ENCODE measurements at places on chromosomes 11 and 22.

- no peak for DNase-seq
Observed at GRCh38 chr11:10379871-10380568, 75.0 kb upstream of the AMPD3 start.

GRCh38 chr11:833114-833791 lies 501 bp downstream of the CD151 start:
- DNase-seq = no peak

GRCh38 chr11:19742588-19743292 lies 30.1 kb downstream of the NAV2 start:
- peak; percentile 36 for DNase-seq

GRCh38 chr22:44975427-44976262 lies 34.2 kb downstream of the PHF21B start:
- peak; percentile 75 for DNase-seq

DNA sequence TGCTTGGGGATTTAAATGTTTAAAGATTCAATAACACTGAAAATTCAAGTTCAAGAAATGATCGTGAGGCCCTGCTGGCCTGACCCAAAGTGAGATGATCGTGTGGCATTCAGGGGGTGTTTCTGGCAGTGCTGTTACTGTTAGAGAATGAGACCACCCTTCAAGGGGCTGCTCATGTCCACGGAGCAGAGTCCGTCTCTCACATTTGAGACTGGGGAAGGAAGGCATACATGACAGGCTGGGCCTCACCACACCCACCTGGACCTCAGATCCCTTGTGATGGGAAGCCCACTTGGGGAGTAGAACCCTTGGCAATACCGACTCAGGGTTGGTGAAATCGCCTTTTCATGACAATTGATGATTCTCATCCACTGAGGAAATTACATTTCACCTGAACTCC lies 16.1 kb upstream of the NRIP3 start:
- no peak for DNase-seq

GRCh38 chr11:33064033-33064825 lies 24.9 kb downstream of the TCP11L1 start:
- DNase-seq = no peak

- DNase-seq = no peak
Observed at GRCh38 chr11:131077340-131077739, 161.1 kb upstream of the SNX19 start.

- no peak for DNase-seq
Observed at GRCh38 chr11:2807025-2807681, 78.4 kb downstream of the CDKN1C start.

- no peak for DNase-seq
Observed at GRCh38 chr22:35977136-35977535, 51.5 kb downstream of the RBFOX2 start.

GRCh38 chr11:36672815-36673450 lies 74.9 kb upstream of the RAG2 start:
- DNase-seq = no peak

GRCh38 chr11:115257678-115258077 lies 246.5 kb downstream of the CADM1 start:
- DNase-seq = no peak

GRCh38 chr22:36221799-36222751 lies 17.3 kb downstream of the APOL2 start:
- DNase-seq = no peak

- no peak for DNase-seq
Observed at GRCh38 chr11:21105196-21105917, 436.0 kb downstream of the NELL1 start.

GRCh38 chr22:19065929-19066328 lies 56.3 kb downstream of the DGCR2 start:
- DNase-seq = no peak

GRCh38 chr22:18110954-18111758 lies 547 bp downstream of the TUBA8 start:
- no peak for DNase-seq

- no peak for DNase-seq
Observed at GRCh38 chr11:111285189-111286091, 12.9 kb upstream of the POU2AF3 start.

DNA sequence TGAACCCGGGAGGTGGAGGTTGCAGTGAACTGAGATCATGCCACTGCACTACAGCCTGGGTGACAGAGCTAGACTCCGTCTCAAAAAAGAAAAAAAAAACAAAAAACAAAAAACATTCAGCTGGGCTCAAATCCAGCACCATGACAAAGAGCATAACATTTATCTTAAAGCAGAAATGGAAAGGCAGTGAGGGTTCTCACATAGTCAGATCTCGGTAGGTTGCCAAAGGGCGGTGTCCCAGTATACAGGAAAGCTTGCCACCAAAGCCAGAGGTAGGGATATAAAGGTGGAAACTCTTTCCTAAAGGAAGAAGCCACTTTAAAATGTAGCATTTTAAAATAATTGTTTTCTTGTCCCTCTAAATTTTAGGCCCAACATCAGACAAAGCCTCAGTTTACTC lies 22.4 kb upstream of the CAPRIN1 start:
- DNase-seq = no peak

GRCh38 chr11:10594407-10594806 lies 25.9 kb upstream of the LYVE1 start:
- DNase-seq = no peak

GRCh38 chr11:8765294-8765693 lies 82.7 kb downstream of the RPL27A start:
- no peak for DNase-seq

DNA sequence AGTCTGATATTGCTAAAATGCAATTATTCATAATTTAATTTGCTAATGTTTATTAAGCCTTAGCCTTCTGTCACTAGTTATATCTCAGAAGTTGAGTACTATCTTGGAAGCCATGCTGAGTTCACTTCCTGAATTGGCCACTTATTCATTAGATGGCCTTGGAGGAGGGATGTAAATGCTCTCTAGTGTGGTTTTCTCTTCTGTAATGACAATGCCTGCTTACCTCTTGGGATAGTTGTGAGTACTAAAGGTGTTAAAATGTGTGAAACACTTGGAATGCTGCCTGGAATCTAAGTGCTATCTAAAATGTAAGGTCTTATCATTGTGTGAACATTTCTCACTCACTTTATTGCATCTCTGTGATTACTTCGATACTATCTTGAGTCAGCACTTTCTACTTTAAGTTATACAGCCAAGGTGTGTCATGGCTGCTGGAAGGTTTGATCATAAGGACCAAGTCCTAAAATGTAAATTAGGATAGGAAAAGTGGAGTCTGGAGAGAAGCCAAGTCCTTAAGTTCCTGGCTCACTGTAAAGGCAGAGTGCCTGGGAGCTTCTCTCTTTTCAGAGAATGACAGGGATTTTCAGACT lies 12.4 kb downstream of the GLYATL2 start:
- DNase-seq = no peak

DNA sequence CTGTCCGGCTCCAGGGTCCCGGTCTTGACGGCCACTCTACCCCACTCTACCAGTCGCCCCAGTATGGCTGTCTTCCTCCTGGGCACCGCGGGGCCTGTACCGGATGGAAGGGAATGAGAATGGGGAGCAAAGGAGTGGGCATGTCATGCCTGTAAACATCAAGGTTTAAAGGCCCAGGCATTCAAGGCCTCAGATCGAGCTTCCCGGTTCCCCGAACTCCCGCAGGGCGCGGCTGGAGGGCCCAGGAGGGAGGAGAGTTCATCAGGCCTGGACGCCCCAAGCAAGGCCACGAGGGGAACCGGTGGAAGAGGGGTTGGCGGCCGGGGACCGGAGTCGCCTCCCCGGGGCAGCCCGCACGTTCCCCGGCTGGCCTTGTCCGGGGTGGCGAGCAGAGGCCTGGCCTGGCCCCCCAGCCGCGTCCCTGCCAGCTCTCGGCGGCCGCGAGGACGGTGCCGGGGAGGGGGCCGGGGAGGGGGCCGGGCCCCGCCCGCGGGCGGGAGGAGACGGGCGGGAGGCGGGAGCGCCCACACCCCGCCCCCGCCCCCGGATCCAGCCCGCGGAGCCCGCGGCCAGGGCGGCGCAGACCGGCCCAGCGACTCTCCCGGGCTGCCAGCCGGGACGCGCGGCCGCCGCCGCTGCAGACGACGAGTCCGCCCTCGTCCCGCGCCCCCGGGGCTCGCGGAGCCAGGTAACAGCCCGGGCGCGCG lies at the start of gene CDC42EP1:
CDC42EP1 (plus strand) TSS at position 580 of the 707 bp plus-strand sequence. CDS start 5,870 bp downstream, outside the sequence.
- no peak for DNase-seq

GRCh38 chr11:81420668-81421250 lies 1312.9 kb downstream of the FAM181B start:
- no peak for DNase-seq

DNA sequence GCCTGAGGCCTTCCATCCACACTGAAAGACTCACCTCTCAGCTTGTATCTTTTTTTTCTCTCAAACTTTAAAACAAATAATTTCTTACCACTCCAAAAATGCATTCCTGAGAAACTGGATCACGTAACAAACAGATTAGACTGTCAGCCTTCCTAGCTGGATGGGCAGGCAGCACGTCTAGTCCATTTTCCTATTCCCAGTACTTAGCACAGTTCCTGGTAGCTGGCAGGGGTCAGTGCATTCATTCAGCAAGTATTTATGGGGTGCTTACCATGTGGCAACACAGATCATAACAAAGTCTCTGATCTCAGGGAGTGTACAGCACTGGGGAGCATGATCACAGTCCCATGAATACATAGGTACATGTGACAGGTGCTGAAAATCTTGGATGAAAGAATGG lies 89.6 kb downstream of the UBASH3B start:
- DNase-seq = no peak

DNA sequence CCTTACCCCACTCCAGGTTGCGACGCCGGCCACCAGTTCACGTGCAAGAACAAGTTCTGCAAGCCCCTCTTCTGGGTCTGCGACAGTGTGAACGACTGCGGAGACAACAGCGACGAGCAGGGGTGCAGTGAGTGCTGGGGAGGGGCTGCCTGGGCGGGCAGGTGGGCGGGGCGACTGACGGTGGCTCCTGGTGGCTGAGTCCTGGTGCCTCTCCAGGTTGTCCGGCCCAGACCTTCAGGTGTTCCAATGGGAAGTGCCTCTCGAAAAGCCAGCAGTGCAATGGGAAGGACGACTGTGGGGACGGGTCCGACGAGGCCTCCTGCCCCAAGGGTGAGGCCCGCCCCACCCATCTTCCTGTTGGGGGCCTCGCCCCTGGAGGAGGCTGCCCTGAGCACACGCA lies 38.7 kb downstream of the ST14 start:
- no peak for DNase-seq

- DNase-seq = no peak
Observed at GRCh38 chr11:16034074-16034473, 322.3 kb downstream of the SOX6 start.

- DNase-seq = no peak
Observed at GRCh38 chr11:34754171-34754823, 133.4 kb downstream of the EHF start.

DNA sequence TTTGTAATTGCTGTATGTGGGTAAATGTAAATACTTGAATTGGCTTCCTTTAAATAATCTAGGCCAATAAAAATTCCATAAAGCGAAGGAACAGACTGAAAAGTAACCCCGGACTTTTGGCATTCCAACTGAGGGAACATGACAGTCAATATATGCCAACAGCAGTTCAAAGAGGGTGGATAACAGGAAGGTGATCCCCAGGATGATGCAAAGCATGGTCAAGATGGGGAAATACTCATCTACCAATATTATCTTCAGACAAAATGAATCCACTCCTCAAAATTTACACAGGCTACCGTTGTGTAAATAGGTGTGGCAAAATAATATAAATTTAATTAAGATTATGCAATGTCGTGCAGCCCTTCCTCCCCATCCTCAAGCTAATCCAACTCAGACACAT lies 56.9 kb downstream of the BBOX1 start:
- no peak for DNase-seq

DNA sequence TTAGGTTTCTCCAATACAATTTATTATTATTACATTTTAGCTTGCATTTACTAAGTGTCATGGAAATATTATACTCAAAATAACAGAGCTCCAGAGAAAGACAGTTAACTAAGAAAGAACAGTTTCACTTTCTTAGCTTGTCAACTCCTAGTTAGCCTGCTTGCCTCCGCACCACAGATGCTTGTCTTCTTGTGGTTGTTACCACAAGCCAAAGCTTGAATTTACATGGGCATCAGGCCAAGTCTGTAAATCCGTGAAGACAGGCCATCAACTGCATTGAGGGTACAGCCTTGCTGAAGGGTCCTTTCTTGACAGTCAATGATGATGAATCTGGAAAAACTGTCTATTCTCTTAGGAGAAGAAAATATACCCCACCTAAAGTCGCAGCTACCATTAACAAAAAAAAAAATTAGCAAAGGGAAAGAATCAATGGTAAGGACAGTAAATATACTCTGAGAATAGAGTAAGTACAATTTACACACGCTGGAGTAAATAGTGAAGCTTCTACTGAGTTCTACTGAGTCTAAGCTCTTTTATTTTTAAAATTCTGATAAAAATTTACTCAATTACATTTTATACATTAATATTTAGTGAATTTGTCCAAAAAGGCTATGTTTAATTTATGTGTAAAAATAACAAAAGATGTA lies 15.6 kb upstream of the DENND5A start:
- peak; percentile 71 for DNase-seq

All from activated T-helper 2 cell treated with anti-CD3 and anti-CD28 coated beads, Interferon-gamma antibody, Interleukin-2, Interleukin-4, amounts not matched to agents 10 μg/mL and 5 μg/mL and 100 μg/mL, durations not matched to agents 14 hours and 24 hours and 36 hours (primary cell).